ENCODE measurements at places on chromosomes 11 and 22. TPM values are rescaled to one million over a fixed set of nuclear protein-coding genes. Genes with fewer than 3 reads are reported as not detected.

- peaks cover 2% of the 10 kb centered on the region for H3K27me3 ChIP-seq
- peaks cover 19% of the 10 kb centered on the region for H3K4me1 ChIP-seq
- H3K27ac ChIP-seq = no peak overlapping the region
- no peaks in the 10 kb centered on the region for H3K36me3 ChIP-seq
- no peak for DNase-seq
Measured at GRCh38 chr11:12286606-12287005, 90.8 kb upstream of the PARVA start.

DNA sequence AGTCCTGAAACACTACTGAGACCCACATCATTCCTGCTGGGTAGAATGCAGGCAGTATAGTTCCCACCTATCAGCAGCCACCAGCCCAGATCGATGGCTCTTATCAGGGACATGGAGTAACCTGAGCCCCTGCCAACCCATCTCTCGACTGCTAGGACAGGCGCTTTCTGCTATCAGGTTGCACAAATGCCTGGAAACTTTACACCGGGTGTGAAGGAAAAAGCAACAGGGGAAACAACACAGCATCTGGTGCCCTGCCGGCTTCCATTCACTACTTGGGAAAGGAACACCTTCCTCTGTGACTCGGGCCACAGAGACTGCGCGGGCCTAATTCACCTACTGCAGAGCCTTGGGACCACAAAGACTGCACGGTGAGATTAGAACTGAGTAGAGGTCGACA is 18.5 kb downstream of the RBFOX2 start:
- H3K4me3 ChIP-seq = no peak overlapping the region
- H3K36me3 ChIP-seq = no peaks in the 10 kb centered on the region
- no peaks in the 10 kb centered on the region for H3K4me1 ChIP-seq
- no peak overlapping the region for H3K27ac ChIP-seq
- H3K27me3 ChIP-seq = peaks cover 9% of the 10 kb centered on the region

Gene TIGD3
- total RNA-seq = 0.42 TPM

Gene GANAB
- total RNA-seq = 290 TPM

DNA sequence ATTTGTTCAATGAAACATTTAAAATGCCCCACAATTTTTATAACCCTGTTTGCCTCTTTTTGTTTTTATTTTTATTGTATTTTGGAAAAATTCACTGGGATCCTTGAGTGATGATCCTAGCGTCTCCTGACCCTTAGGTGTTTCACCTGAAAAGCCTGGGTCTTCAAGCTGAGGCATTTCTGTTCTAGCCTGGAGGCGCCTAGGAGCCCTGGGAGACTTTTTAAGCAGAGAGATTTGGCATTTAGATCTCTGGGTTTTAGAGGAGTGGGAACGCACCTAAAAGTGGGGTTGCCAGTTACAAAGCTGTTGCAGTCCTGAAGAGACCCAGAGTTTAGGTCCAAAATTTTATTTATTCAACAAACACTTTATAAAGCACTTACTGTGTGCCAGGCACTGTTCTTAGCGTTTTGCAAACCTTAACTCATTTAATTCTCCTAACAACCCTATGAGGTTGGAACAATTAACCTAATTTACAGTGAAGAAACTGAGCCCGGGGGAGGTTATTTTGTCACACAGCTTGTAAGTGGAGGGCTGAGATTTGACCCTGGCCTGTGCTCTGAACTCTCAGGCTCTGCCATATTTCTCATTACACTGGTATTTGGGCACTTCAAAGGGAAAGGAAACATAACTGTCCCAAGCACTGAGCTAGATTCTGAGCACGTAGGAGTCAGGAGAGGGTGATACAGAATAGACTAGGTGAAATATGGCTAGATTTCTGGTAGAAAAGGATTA is 834 bp upstream of the FADS1 start:
- peaks cover 22% of the 10 kb centered on the region for H3K27me3 ChIP-seq
- peaks cover 20% of the 10 kb centered on the region for H3K36me3 ChIP-seq

Gene AMPD3
- total RNA-seq = 20.8 TPM

- H3K27ac ChIP-seq = no peak overlapping the region
- H3K36me3 ChIP-seq = no peaks in the 10 kb centered on the region
- no peak for DNase-seq
- H3K4me1 ChIP-seq = no peaks in the 10 kb centered on the region
Measured at GRCh38 chr11:41660585-41660984, 201.1 kb upstream of the LRRC4C start.

Gene SEPTIN3
- 1.6 TPM for total RNA-seq

DNA sequence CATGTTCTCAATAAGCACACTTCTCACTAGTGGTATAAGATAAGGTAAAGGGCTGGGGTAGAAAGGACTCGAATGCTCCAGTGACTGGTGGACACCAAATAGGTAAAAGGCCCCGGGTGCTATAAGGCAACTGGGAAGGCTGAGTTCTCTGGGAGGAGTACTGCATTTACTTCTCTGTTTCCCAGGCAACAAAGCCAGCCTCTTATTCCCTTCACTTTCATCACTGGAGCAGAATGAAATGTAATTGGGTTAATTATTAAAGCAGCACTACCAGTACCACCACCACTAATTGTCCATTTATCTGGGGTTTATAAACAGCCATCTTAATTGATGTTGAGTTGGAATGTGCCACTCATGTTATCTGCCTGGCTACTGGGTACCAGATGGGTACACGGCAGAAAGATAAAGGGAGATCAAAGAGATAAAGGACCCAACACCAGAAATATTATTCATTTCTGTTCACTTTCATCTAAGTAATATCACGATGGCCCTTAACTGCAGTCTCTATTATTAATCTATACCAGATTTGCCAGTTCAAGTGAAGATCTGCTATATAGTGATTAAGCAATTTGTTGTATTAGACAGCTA is 94.4 kb upstream of the CHRM4 start:
- no peak overlapping the region for H3K27ac ChIP-seq
- peaks cover 4% of the 10 kb centered on the region for H3K4me1 ChIP-seq

DNA sequence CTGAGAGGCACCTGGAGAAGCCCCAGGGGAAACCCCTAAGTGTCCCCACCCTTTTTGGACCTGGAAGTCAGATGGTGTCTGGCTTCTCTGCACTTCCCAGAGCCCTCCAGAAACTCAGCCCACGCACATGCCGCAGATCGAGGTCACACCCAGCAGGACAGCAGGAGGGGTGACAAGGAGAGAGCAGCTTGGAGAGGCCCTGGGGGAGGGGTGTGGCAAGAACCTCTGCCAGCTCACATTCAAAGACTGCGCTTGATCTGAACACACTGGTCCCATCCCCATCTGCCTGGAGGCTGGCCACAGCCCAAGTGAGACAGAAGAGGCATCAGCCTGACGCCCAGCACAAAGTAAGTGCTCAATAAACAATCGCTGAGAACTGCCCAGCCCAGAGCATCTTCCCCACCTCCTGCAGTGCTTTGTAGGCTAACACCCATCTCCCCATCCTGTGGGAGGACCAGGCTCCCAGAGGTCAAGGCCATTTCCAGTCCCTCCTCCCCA is 21.4 kb downstream of the TMPRSS6 start:
- H3K27ac ChIP-seq = no peak overlapping the region
- no peak overlapping the region for H3K4me3 ChIP-seq
- H3K36me3 ChIP-seq = no peaks in the 10 kb centered on the region
- DNase-seq = no peak
- no peaks in the 10 kb centered on the region for H3K27me3 ChIP-seq

GRCh38 chr11:65440831-65441499 is 18.4 kb downstream of the NEAT1 start:
- H3K27me3 ChIP-seq = no peaks in the 10 kb centered on the region
- DNase-seq = no peak
- peaks cover 65% of the 10 kb centered on the region for H3K4me1 ChIP-seq
- H3K36me3 ChIP-seq = peaks cover 41% of the 10 kb centered on the region
- peak overlapping the region; percentile 88 for H3K27ac ChIP-seq
- H3K4me3 ChIP-seq = peak overlapping the region; percentile 10

DNA sequence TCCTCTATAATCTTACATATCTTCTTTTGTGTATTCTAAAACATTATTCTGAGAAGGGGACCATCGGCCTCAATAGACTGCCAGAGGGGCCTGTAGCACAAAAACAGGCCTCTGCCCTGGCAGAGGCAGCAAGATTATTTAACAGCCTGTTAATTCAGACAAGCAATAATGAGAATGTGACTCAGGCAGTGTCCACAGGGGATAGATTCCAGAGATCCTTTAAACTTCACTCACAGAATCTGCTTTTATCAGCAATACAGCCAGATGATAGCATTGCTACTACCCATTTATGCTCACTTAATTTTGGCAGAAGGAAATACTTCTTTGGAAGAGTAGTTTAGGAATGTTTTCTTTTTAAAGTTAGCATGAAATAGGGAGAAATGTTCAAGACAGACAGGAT is 44.9 kb downstream of the AAMDC start:
- no peak overlapping the region for H3K4me3 ChIP-seq
- no peaks in the 10 kb centered on the region for H3K4me1 ChIP-seq
- H3K27me3 ChIP-seq = no peaks in the 10 kb centered on the region
- peaks cover 9% of the 10 kb centered on the region for H3K36me3 ChIP-seq
- H3K27ac ChIP-seq = no peak overlapping the region

GRCh38 chr11:1872267-1872985 is 19.3 kb downstream of the PRR33 start:
- H3K27ac ChIP-seq = no peak overlapping the region
- no peaks in the 10 kb centered on the region for H3K27me3 ChIP-seq
- peaks cover 13% of the 10 kb centered on the region for H3K36me3 ChIP-seq

- peak overlapping the region; percentile 75 for H3K4me3 ChIP-seq
- no peak for DNase-seq
- H3K27ac ChIP-seq = peak overlapping the region; percentile 82
- H3K4me1 ChIP-seq = peaks cover 42% of the 10 kb centered on the region
- H3K36me3 ChIP-seq = peaks cover 26% of the 10 kb centered on the region
- no peaks in the 10 kb centered on the region for H3K27me3 ChIP-seq
Measured at GRCh38 chr11:63986932-63987513, 785 bp downstream of the OTUB1 start.

- H3K4me1 ChIP-seq = no peaks in the 10 kb centered on the region
- no peak overlapping the region for H3K27ac ChIP-seq
- DNase-seq = no peak
- H3K4me3 ChIP-seq = no peak overlapping the region
Measured at GRCh38 chr11:86941077-86941870, 13.9 kb downstream of the FZD4 start.

All from activated CD4-positive, alpha-beta T cell treated with anti-CD3 and anti-CD28 coated beads, Interleukin-2, amount 10 ng/mL, durations not matched to agents 7 days and 5 days (primary cell).